ENCODE measurements at places on chromosomes 2 and 18.

DNA sequence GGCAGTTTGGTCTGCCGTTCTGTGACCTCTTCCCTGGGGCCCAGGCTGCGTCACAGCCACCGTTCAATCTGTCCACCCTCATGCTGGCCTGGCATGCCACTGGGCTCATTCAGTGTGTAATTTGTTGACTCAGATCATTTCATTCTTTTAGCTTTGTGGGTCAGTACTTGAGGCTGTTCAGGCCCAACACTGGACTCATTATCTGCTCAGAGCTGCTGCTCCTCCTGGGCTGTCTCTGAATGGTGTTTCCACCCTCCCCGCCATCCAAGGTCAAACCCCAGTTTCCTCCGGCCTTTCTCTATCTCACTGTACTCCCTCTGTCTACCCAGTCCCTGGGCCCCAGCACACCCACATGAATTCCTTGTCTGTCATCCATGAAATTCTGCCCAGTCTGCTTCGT is 152.4 kb upstream of the NCK2 start:
- no peak for DNase-seq

DNA sequence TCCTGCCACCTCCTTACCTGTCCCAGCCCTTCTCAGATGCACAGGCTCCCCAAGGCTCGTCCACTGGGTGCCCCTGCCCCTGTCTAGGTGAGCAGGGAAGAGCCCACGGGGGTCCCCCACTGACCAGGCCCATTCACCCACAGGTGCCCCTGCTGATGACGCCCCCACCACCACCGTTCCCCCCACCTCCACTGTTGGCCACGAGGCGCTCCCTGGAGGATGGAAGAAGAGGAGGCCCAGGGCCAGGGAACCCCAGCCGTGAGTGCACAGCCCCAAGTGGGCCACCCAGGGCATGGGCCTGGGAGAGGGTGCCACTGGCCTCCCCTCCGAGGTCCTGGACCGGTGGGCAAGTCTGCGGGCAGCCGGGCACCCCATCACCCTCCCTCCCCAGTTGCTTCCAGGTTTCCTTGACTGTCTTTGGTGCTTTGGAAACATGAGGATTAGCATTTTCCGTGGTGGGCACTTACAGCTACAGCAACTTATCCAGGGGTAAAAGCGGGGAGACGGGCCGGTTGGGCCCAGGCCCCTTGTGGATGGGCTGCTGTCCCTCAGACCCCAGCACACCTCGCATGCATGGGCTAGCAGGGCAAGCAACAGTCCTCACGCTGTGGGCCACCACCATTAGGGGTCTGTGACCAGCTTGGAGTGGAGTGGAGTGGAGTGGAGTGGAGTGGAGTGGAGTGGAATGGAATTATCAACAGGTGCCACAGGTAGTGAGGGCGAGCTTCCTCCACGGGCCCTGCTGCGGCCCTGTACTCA is 13.2 kb upstream of the KLHL30 start:
- no peak for DNase-seq

DNA sequence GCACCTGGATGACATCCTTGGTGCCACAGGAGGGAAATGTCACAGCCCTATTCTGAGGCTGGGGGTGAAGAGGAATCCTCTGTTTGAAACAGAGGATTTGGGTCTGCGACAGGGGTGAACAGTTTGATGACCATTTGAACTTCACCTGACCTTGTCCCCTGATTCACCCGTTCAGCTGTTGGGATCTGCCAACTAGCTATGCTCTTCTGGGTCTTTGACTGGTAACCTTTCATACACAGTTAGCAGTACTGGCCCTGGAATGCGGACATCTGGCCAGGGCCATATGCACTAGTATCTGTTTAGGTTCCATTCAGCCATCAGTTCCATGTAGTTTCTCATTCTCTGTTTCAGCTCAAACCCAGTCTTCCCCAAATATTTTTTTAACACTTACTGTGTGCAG is 72.6 kb upstream of the MCFD2 start:
- DNase-seq: no peak

DNA sequence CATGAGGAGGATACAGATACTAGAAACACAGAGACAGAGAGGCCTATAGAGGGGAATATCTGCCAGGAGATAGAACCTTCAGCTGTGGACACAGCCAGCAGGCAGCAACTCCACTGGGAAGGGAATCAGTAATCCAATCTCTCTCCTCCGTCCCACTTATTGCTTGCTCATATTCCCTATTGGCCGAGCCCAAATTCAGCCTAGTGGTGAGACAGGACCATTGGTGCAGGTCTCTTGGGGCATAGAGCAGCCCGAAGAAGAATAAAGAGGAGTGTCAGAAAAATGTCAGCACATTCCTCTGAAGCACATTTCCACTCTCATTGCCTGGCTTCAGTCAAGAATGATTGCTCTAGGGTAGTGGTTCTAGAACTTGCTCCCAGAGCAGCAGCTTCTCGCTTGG is 1091.5 kb upstream of the GYPC start:
- no peak for DNase-seq

DNA sequence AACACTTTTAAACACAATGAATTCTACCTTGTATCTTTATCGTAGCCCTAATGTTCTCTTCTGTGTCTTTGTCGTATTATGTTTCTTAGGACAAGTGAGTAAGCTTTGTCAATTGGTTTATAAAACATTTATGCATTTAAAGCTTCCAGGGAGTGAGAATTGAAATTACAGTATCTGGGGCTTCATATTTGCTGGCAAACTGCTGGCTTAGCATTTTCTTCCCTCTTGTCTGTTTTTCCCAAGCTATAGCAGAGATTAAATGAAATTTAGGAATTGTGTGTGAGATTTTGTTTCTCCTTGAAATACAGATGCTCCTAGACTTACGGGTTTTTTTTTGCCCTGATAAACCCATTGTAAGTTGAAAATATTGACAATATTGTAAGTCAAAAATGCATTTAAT is 73.3 kb downstream of the FMNL2 start:
- no peak for DNase-seq

DNA sequence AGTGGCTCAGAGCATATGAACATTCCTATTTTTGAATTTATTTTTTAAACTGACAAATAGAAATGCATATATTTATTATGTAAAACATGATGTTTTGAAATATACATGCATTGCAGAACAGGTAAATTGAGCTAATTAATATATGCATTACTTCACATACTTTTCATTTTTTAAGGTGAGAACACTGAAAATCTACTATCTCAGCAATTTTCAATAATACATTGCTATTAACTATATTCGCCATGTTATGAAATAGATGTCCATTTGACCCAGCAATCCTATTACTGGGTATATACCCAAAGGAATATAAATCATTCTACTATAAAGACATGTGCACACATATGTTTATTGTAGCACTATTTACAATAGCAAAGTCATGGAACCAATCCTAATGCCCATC is 717.7 kb upstream of the PIK3C3 start:
- DNase-seq: no peak

DNA sequence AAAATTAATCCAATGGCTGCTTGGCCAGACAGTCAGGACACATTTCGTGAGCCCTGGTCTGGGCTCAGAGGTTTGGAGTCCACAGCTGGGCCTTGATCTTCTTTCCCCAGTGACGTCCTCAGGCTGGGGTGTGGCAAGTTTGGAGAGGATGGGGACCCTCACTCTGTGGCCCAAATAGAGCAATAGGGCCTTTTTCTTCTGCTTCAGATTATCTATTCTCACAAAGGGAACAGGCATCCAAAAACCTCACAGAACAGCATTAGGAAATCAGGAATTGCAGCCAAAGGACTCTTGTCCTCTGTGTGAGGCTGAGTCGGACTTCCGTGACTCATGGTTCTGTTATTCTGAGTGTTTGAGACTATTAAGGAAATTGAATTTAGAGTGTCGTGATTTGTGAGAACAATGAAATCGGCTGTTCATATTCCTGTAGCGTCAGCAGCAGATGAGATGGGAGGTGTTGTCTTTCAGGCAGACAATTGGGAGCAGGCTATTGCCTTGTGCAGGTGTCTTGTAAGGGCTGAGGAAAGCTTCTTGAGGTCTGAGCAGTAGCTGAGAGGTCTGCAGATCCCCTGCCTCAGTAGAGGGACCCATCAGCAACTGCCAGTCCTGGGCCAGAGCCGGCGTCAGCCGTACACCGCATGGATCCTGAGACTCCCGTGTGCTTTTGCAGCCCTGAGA is 113.8 kb downstream of the SH3RF3 start:
- no peak for DNase-seq

DNA sequence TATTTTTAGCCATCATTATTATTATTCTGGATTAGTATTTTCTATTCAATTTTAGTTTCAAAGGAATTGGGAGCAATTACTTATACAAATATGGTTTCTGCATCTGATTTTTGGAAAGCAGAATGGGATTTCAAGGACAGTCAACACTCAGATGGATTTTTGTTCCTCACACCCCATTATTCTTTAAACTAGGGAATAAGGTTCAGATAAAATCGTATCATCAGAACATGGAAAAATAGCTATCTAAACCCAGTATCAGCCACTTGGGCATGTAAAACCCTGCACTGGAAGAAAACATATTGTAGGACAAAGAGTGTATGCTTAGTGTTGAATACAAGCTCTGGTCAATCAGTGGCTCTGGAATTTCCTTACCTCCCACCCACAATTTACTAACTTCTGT is 452.5 kb downstream of the ZNF516 start:
- no peak for DNase-seq

GRCh38 chr18:48711651-48712486 is 173.0 kb downstream of the CTIF start:
- peak; percentile 23 for DNase-seq

DNA sequence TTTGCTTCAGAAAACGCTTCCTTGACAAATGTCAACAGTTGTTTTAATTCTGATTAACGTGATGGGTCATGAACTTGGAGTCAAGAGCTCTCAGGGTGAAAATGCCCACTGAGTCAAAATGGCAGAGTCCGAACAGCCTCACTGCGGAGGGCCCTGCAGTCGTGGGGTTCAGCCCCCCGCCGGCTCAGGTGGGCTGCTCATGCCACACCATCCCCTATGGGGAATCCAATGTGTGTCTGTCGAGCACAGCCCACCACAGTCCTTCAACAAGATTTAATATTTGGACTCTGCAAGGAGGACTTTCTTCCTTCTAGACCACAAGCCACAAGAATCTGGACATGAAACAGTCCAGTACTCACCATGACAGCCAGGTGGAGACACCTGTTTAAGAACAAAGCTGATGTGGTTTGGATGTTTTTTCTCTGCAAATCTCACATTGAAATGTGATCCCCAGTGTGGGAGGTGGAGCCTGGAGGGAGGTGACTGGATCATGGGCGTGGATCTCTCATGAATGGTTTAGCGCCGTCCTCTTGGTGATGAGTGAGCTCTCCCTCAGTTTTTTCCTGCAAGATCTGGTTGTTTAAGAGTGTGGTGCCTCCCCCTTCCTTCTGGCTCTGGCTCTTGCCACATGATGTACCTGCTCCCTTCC is 201.0 kb downstream of the NDUFA10 start:
- DNase-seq: no peak

GRCh38 chr2:56624181-56624580 is 440.4 kb downstream of the CCDC85A start:
- DNase-seq: no peak

DNA sequence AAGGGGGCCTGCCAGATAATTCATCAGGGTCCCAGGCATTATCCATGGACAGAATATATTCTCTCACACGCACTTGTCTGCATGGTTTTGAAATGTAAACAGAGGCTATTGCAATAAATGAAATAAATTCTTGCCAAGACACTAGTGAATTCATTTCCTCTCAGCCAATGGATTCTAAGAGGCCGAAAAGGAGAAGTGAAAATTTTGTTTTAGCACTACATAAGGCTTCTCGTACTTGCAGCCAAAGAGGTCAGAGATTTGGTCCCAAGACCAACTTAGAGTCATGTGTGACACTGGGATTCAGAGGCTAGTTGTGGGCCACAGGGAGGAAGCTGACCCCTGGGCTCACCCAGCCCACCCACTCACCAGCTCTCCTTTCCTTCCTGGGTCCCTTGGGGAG is 184.1 kb upstream of the GLI2 start:
- DNase-seq: no peak
